ENCODE measurements at places on chromosomes 7 and 10. TPM values are rescaled to one million over a fixed set of nuclear protein-coding genes. Genes with fewer than 3 reads are reported as not detected.

GRCh38 chr10:25245165-25245564, 70.4 kb downstream of the GPR158 start:
- no peak for DNase-seq

Gene EVX1
- polyA plus RNA-seq = not detected

DNA sequence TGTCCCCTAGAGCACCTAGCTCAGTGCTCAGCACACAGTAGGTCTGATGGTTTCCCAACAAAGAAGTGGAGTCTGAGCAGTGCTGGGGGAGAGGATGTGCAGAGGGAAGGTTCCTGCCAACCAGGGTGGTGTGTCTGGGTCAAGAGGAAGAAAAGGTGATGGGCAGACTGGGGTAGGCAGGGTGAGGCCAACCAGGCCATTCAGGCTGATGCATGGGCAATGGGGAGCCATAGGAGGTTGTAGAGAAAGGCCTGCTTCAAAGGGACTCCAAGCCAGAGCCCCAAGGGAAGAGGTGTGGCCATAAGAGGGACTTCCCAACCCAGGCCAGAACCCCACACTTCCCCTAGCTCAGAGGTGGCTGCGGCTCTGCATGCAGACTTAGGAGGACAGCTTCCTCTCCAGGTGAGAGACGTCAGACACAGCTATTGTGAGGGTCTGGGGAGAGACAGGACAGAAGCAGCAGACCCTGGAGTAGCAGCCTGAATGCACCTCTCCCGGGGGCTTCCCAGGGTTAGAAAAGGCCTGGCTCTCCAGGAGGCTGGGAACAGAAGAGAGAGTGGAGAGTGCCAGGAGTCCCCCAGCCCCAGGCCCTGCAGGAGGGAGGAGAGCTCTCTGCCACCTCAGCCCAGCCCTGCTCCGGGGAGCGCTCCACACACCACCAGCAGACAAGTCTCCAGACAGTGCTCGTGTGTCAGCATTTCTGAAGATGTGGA, 87.4 kb upstream of the ZMIZ1 start:
- no peak for DNase-seq

DNA sequence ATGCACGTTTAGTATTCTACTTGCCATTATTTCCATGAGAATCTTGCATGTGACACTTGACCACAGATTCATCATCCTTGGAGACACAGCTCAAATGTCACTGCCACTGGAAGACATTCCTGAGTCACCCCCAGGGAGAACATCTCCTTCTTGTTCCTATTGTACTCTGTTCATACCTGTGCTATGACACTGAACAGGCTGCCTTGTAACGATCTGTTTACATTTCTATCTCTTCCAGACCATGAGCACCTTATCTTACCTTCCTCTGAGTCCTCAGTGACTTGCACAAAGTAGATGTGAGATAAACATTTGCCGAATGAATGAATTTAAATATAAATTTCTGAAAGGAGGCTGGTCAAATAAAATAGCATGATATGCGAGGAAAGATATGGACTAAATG, 331.9 kb upstream of the LRRN3 start:
- no peak for DNase-seq

GRCh38 chr7:120864141-120864900, 6.4 kb upstream of the TSPAN12 start:
- DNase-seq = no peak

GRCh38 chr7:124635416-124635815, 130.2 kb downstream of the GPR37 start:
- DNase-seq = no peak

GRCh38 chr7:116525298-116525912, 569 bp downstream of the CAV1 start:
- no peak for DNase-seq

Gene HMX3
- polyA plus RNA-seq = 1.5 TPM

DNA sequence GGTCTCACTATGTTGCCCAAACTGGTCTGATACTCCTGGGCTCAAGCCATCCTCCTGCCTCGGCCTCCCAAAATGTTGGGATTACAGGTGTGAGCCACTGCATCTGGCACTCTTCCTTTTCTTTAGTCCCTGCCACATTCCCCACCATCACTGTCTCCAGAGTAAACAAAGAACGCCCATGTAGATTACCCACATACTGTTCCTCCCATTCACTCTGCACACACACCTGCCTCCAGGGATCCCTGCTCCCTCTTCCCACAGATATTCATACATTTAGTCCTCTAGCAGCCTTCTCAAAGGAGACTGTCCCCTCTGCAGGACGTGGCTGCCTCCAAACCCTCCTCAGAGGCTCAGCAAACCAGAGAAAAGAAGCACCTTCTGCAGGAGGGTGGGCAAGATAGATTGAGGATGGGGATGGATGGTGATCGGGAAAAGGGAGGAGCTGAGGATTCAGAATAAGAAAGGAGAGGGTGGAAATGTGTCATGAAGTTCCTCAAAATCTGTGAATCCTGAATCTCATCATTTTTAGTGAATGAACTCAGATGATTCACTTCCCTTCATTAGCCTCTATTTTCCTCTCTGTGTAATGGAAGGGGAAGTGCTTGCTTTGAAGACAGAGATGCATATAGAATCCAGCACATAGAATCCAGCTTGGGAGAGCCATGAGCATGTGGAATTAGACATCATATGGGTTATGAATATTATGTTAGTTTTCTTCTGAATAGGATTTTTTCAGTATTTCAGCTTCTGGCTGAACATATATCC, 5.5 kb upstream of the PLAU start:
- no peak for DNase-seq

Gene OR6V1
- not detected for polyA plus RNA-seq

GRCh38 chr10:17375936-17376584, 78.3 kb downstream of the ST8SIA6 start:
- no peak for DNase-seq

DNA sequence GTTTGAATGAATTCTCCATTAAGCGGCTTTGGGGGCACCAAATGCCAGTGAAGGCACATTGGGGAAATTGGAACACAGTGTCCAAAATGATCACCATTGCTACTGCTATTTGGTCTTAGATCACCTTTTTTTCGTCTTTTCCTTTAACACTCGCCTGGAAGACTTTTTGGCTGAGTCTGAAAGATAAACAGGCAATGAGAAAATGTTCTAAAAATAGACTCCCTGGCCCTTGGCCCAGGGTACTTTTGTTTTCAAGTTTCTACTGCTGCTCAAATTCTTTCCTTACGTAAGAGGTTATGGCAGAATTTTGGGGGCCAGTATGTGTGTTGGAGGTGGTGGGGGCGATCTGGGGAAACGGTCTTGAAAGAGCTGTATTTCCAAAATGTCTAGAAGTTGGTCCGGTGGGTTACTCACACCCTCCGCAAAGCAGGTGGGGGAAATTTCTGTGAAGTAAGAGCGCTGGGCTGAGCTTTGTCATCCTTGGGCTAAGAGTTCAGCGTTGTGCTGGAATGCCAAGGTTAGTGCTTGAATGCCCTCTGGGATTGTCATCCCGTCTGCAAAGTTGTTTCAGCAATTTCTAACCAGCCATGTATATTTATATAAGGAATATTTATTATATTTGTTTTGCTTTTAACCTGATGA, 1.3 kb upstream of the ITPRIP start:
- peak; percentile 51 for DNase-seq

Gene THNSL1
- 7.8 TPM for polyA plus RNA-seq

GRCh38 chr7:30285536-30286284, 1.3 kb downstream of the ZNRF2 start:
- peak; percentile 19 for DNase-seq

- DNase-seq = peak; percentile 55
Observed at GRCh38 chr10:17387861-17388503, 66.4 kb downstream of the ST8SIA6 start.

Gene HOXA9
- polyA plus RNA-seq = 0.33 TPM

Gene HOXA13
- polyA plus RNA-seq = not detected

Gene ZNF138
- polyA plus RNA-seq = 10.4 TPM

- no peak for DNase-seq
Observed at GRCh38 chr10:110511734-110512449, 14.2 kb downstream of the DUSP5 start.

DNA sequence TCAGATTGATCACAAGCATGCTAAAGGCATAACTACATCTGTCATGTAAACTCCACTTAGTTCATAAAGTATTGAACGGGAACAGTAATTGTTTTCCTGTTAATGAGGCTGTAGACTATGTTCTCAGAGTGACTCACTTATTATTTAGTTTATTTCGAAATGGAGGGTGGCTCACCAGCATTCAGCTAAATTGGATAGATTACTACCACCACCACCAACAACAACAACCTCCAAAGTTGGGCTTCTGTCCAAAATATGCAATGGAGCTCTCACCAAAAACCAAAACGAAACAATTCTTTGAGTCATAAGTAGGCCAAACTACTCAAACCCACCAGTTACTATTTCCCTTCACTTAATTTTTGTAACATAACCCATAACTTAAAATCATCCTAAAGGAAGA, 127.9 kb upstream of the NRBF2 start:
- no peak for DNase-seq

Gene CADPS2
- 15.1 TPM for polyA plus RNA-seq

- no peak for DNase-seq
Observed at GRCh38 chr7:133452577-133452976, 199.7 kb downstream of the EXOC4 start.

DNA sequence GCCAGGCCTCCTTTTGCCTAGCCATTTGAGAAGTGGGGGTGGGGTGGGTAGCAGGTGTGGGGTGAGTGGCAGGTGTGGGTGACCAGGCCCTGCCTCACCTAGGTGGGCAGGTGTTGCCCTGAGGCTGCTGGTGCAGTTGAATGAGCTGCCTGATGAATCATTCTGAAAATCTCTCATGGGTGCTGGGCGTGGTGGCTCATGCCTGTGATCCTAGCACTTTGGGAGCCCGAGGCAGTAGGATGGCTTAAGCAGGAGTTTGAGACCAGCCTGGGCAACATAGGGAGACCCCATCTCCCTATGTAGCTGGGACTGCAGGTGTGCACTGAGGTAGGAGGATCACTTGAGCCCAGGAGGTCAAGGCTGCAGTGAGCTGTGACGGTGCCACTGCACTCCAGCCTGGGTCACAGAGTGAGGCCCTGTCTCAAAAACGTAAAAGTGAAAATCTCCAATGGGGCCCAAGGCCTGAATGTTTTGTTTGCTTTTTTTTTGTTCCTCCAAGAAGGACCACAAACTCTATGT, 17.7 kb downstream of the TSPAN14 start:
- DNase-seq = no peak

Gene STEAP2
- 19.2 TPM for polyA plus RNA-seq

DNA sequence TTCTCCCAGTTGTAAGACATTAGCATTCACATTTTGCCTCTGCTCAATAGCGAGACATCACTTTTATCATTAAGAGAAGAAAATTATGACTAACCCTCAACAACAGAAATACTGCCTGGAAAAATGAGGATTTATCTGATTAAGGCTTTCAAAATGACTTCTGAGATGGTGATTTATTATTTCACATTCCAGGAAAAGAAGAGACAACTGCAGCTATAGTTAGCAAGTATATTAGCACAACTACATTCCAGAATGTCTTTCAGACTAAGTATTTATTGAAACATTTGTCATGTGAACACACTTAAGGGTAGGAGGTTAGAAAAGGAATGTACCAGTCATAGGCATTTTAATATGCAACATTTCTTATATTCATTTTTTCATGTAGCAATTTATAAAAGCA, 162.0 kb downstream of the IQUB start:
- DNase-seq = no peak

GRCh38 chr10:70891627-70892026, 3.3 kb upstream of the PCBD1 start:
- no peak for DNase-seq

DNA sequence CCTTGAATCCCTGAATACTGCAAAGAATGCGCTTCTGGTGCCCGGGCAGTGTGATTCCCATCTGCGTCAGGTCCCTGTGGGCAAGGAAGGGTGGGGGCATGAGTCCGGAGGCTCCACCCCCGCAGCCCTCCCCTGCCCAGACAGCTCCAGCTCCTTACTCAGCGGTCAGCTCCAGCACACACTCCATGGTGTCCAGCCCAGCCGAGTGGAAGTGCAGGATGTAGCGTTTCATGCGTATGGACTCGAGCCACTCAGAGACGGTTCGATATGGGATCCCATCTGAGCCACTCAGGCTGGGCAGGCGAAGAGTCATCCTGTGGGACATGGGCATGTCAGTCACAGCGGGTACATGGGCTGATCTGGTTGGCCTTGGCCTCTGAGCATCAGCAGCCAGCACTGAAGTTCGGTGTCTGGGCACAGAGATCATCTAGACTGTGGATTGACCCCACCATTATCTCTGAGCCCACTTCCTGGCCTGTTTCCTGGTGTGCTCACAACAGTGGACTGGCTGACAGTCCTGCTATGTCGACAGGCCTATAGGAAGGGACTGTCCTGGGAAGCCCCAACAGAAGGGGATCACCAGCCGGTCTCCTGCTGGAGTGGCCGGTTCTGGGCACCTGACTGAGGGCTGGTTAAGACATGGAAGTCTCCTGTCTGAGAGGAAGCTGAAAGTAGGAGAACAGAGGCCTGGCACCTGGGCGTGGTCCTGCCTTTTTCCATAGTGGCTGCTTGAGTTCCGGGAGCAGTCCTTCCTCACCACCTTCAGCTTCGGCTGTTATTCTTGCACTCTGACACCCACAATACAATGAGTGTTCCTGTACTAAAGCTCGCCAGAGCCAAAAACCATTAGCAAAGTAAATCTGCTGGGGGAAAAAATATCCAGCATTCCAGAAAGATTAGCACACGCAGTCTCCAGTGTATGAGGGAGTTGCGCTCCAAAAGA, 10.6 kb downstream of the ZYX start:
- DNase-seq = no peak

GRCh38 chr10:43128958-43129706, 9.1 kb upstream of the CSGALNACT2 start:
- DNase-seq = no peak

- DNase-seq = no peak
Observed at GRCh38 chr7:82633592-82633991, 190.0 kb upstream of the CACNA2D1 start.

DNA sequence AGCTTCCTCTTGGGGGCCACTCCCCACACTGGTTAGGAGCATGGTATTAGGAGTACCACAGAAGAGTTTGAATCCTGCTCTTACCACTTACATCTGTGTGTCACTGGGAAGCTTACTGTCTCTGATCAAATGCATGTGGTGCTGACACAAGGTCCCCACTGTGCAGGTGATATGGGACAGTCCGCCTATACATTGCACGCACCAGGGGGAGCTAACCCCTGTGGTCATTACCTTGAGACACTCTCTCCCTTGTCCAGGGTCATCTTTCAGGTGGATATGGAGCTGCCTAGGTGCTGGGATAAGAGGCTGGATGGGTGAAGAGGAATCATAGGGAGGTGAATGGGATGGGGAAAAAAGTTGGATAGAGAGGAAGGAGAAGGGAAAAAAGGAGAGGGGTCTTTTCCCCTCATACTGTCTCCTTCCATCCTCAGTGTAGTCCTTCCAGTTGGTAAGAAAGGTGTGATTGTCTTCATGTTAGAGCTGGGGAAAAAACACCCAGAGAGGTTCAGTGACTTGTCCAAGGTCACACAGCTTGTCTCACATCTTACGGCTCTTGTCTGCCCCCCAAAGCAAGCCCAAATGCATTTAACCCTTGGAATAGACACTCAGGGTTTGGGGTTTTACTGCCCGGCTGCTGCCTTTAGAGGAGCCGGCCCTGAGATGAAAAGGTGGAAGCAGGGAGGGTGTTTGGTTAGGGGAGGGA, 125.9 kb downstream of the CDH23 start:
- DNase-seq = no peak
